Pulmonary artery endothelial cell (primary cell): ENCODE measurements at places on chromosomes 3 and 15. TPM values are rescaled to one million over a fixed set of nuclear protein-coding genes. Genes with fewer than 3 reads are reported as not detected.

The CHRNA5 gene
- 6.2 and 8.8 TPM in 2 replicates for total RNA-seq

The CD200 gene
- 0.95 and 8.1 TPM in 2 replicates for total RNA-seq

The AP3B2 gene
- total RNA-seq = not detected in 2 replicates

DNA sequence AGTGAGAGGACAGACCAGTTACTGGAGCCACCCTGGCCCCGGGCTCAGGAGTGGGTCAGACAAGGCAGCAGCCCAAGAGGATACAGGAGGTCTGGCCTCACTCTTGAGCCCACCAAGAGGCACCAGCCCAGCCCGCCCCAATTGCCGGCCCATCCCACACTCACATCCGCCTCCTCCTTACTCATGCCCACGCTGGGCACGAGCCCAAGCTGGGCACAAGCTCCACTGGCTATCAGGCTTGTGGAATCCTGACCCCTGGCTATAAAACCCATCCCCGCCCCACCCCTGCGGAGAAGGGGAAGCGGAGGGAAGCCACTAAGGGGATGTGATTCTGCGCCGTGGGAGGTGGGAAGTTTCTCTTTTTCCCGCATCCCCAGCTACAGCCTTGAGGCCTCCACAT lies 25.9 kb downstream of the ADCY5 start:
- DNase-seq = no peak

DNA sequence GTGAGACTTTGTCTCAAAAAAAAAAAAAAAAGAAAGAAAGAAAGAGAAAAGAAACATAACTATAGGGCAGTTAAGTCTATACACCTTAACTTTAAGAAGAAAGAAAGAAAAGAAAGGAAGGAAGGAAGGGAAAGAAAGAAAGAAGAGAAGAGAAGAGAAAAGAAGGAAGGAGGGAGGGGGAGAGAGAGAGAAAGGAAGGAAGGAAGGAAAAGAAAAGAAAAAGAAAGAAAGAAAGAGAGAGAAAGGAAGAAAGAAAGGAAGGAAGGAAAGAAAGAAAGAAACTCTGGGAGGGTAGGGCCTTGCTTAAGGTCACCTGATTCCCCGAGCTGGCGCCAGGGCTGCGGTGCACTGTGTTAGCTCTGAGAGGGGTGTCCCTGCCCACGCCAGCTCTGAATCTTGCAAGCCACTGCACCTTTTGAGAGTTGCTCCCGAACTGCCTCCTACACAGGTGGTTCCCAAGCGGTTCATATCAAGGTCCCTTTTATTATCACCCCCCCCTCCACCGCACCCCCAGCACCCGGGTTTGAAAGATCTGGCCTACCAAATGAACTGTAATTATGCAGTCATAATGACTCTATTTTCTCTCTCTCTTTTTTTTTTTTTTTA lies 39.2 kb upstream of the VPS8 start:
- no peak for DNase-seq

DNA sequence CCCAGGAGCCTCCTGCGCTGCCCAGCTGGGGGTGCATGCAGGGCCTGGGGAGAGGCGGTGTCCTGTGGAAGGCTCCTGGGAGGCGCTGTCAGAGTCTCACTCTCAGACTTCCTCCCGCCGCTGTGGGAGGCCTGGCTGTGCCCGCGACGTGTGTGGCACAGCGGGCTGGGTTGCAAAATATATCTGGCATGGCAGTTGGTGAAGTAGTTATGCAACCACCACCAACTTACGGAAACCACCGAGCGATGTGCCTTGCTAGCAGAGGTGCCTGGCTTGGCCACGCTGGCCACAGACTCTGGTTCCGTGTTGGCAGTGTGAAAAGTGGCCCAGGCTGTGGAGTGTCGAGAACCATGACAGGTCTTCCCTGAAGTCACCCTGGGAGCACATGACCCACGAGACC lies 30.6 kb upstream of the GATA2 start:
- DNase-seq = no peak
